ENCODE measurements at places on chromosomes 2 and 18. TPM values are rescaled to one million over a fixed set of nuclear protein-coding genes. Genes with fewer than 3 reads are reported as not detected.
A peak's percentile ranks its signal among the peaks of the same experiment; 100 is the strongest.

The SMPD4 gene
- 68.8 TPM for total RNA-seq

The IL36RN gene
- total RNA-seq = not detected

The FLACC1 gene
- not detected for total RNA-seq

GRCh38 chr2:134327367-134327766 lies 73.5 kb downstream of the MGAT5 start:
- no peak for DNase-seq

- peak; percentile 71 for DNase-seq
Measured at GRCh38 chr2:232600053-232600773, 33.2 kb upstream of the EFHD1 start.

DNA sequence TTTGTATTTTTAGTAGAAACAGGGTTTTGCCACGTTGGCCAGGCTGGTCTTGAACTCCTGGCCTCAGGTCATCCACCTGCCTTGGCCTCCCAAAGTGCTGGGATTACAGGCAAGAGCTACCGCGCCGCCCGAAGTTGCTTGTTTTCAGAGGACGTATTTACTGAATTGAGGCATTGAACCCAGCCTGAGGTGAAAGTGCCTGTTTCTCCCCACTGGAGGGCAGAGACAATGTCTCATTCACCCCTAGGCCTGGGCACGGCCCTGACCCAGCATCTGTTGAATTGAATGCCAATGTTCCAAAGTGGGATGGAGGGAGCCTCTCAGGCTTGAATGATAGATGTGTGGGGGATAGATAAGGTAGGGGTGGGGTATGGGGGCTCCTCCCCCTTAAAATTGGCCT lies 4.5 kb upstream of the TMBIM1 start:
- no peak for DNase-seq

The LYPD6B gene
- 1.9 TPM for total RNA-seq
